ENCODE measurements at places on chromosomes 16 and 17.

DNA sequence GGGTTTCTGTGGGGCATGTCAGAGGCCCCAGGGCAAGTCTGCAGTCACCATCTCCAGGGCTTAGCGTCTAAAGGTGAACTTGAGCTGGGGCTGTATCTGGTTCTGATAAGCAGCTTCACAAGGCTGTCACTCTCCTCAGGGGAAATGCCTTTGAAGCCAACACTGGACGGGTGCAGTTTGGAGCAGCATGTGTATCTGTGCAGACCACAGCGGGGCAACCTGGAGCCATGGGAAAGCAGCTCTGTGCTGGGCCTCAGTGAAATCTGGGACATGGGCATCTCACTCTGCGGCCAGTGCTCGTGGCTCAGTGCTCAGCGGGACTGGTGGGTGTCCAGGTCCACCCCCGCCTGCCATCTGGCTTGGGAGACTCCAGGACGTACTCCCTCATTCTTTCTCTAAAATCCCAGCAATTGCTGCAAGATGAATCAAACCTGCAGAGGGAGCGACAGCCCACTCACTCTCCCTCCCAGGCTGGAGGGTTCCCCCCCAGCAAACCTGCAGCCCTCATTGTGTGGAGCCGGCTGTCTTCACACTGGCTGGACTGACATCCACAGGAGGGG lies 63.5 kb downstream of the PRMT7 start:
- no peak for DNase-seq

DNA sequence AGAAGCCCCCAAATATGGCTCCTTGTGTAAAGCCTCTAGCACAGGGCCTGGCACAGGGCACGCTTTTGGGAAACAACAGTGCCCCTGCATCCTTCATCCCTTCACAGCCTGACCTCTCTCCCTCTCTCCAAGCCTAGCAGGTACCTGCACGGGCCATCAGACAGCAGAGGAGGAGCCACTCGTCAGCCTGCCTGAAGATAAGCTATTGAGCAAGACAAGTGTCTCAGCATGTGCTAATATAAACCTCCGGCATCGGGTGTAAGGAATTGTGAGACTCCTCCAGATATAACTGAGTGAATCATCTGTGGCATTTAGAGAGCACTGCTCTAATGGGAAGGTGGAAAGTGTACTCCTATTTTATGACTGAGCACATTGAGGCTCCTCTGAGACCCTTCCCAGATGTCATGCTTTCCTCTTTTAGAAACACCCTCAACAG lies 38.3 kb downstream of the TBX4 start:
- DNase-seq, result no peak

DNA sequence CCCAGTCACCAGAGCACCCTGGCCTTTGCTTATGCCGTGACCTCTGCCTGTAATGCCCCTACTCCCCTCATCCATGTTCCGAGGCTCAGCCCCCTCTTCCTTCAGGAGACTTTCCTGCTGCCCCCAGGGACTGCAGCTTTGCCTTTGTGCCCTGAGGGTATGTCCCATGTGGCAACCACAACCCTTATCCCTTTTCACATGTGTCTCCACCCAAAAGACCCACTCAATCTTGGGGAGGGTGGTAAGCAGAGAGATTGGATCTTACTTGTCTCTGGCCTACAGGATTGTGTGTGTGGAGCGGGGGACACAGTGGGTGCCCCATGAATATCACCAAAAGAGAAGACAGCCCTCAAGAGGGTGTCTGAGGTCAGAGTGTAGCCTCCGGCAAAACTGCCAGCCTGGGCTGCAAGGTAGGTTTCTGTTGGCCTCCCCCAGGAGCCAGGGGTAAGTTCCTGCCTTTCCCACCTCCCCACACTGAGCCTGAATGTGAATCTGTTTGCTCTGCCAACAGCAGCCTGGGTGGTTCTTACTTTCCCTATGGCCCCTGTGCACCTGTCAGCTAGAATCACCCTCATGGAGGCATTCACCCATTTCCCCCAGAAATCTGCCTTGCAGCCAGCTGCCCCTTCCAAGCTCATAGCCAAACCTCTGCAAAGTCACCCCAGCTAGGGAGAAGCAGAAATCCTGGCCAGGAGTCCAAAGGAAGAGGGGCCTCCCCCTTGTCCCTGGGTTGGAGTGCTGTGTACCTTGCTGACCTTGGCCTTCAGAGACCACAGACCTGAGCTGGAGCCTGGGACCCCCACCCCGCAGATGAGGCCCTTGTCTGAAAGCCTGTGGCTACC lies 11.5 kb upstream of the C17orf113 start:
- DNase-seq, result no peak

- DNase-seq, result no peak
These were observed 96.9 kb upstream of the ZNF750 start for GRCh38 chr17:82936768-82937171.

DNA sequence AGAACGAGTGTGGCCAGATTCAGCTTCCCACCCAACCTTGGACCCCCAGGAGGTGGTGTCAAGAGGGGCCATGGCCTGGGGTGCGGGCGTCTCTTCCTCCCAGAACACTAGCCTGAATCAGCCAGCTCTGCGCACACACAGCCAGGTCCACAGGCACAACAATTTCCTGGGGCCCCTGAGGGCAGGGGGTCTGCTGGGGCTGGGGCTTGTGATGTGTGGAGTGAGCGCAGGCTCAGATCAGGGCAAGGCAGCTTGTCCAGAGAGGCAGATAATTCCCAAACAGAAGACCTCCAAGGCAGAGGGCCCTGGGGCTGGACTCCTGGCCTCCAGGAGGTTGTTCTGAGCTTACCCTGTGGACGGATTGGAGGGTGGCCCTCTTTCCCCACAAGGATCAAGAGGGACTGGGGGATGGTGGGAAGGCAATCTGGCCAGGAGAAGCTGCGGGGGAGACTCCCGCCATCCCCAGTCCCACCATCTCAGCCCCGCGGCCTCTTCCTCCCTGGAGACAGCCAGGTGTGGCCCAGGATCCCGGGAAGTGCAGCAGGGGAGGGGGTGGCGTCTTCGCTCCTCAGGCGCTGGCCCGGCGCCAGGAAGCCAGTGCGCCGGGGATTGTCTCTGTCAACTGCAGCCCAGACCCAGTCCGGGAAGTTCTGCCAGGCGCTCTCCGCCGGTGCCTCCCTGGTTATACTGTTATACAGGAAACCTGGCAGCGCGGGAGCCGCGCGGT lies 52.0 kb upstream of the AMZ2 start:
- no peak for DNase-seq

DNA sequence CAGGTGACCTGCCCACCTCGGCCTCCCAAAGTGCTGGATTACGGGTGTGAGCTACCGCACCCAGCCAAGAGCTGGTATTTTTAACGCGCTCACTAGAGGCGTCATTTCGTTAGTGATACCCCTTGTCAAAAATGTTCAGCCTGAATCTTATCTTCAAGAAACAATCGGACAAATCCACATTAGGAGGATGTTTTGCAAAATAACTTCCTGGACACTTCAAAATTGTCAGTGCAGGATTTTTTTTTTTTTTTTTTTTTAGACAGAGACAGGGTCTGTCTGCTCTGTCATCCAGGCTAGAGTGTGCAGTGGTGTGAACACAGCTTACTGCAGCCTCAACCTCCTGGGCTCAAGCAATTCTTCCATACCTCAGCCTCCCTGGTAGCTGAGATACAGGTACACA lies 63.0 kb downstream of the RMI2 start:
- DNase-seq, result no peak

DNA sequence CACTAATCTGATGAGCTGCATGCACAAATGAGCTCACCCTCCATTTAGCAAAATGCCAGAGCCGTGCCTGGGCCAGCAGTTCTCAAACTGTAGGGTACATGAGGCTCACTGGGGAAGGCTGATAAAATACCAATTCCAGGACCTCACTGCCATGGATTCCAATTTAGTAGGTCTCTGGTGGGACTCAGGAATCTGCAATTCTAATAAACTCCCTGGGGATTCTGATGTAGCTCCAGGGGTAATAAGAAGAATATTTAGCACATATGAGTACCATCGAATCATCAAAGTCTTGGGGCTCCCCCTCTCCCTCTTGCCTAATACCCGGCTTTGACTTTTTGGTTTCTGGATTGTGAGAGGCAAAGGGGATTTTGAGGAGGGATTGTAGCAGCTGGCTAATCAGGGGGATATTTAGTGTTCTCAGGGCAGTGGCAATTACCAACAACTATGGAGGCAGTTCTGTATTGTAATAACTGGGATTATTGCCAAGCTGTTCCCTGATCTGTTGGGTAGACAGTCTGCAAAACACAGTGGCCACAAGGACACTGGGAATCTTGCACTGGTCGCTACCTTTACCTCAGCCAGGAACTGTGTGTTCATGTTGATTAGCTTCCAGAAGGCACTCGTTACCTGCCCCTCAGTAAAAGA lies 140.4 kb downstream of the SHISA9 start:
- no peak for DNase-seq

DNA sequence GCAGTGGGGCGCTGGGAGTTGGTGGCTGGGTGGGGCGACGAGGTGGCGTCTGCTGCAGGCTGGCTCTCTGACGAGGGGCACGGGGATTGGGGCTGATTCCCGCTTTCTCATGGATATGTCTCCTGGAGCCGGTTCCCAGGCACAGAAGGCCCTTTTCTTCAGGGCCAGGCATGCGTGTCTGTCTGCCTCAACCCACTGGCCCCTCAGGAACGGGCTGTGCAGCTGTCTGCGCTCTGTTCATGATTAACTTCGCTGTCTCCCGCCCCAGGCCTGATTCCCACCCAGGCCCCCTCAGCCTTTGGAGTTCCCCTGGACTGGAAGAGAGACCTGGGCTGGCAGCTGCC lies 53.1 kb downstream of the RAP1GAP2 start:
- DNase-seq, result no peak
